NCI-H2081 (cell line): ENCODE measurements at places on chromosomes 2 and 18.
A peak's percentile ranks its signal among the peaks of the same experiment; 100 is the strongest.

DNA sequence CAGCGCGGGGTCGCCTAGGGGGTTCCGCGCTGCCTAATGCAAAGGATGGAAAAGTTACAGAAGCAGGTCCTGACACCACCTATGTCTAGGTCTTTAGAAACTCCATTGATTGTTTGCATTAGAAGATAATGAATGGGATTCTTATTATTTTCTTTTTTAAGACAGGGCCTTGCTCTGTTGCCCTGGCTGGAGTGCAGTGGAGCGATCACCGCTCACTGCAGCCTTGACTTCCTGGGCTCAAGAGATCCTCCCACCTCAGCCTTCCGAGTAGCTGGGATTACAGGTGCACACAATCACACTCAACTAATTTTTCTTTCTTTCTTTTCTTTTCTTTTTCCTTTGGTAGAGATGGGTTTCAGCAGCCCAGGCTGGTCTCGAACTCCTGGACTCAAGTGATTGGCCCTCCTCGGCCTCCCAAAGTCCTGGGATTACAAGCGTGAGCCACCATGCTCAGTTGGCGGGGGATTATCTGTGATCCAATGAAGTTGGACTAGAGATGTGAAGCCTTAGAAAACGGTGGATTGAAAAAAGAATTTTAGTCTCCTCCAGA lies 761 bp upstream of the IDH1 start:
- no peak for DNase-seq

GRCh38 chr2:105875241-105875640 lies 130.5 kb downstream of the NCK2 start:
- DNase-seq: peak; percentile 9

DNA sequence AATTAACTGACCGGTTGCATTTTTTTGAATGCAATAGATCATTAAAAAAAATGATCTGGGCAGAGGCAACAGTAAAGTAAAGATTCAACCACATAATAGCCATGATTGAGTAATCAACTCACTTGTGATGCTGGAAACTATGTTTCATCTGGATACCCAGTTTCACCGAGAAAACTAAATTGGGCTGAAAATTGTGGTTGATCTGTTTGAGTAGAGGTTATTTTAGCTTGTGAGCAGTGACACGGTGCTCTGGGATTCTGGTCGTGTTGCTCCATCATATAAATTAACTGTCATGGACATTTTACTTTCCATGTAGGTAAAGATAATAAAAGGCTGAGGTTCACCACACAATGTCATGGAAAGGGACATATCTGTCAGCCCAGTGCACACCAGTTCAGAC lies 58.7 kb downstream of the CD226 start:
- no peak for DNase-seq

- DNase-seq: no peak
These were observed 76.0 kb upstream of the SLC66A3 start for GRCh38 chr2:11079136-11079824.

DNA sequence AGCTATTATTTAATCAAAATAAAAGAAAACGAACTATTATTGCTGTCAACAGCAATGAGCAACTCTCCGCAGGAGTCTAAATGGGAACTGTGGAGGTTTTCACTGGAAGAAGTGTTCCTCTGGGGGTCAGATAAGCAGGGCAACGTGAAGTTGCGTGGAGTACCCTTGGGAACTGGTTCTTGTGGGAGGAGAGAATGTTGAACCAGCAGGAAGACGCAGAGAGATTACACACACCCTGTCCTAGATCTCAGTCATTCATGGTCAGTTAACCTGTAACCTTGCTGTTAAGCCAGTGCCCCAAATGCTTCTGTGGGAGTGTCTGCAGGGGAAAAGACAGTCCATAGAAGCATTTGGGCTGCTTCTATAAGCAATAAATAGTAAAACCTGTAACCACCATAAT lies 20.4 kb upstream of the CABLES1 start:
- DNase-seq: no peak

DNA sequence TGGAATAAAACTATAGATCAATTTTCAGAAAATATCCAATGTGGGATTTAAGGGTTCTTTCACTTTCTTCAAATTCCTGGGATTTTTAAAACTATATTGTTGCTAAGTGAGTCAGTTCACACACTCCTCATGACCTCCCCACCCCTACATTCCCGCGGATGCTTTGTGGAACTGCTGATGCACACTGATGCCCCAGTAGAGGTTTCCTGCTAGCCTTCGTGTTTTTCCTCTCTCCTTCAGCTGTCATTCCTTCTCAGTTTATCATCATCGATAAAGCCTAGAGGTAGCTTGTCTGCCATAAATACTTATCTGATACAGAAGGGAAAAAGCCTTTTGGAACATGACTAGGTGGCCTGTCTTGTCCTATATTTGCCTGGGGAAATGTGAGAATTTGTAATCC lies 67.4 kb upstream of the GALNT5 start:
- no peak for DNase-seq

DNA sequence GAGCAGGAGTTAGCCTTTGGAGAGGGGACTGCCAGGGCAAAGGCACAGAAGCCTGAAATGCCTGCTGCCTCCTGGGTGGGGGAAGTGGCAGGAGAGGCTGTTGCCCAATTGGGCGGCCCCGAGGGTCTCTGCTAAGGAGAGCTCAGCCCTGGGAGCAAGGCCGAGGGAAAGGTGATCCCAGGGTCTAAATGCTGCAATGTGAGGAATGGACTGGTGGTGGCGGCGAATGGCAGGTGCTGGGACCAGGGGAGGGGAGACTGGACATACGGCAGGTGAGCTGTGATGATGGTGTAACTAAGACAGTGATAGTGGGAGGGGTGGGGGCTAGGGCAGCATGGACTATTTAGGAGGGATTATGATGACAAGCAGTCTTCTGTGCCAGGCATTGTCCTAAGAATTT lies 104.0 kb downstream of the DYSF start:
- DNase-seq: no peak

DNA sequence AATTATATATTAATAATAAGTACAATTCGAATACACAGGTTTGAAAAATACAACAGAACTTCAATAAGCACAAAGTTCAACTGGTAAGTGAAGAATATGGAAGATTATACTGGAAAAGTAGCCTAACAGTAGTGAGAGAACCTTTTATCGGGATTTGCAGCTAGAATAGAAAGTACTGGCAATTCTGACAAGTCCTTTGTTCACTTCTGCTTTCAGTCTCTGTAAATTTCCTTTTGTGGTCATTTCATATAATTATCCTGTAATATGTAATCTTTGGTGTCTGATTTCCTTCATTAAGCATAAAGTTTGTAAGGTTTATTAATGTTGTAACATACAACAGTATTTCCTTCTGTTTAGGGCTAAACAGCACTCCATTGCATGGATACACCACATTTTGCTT lies 67.2 kb downstream of the CUL3 start:
- no peak for DNase-seq

- peak; percentile 12 for DNase-seq
These were observed 94.0 kb downstream of the CDK15 start for GRCh38 chr2:201900362-201900761.

GRCh38 chr18:32255570-32255969 lies 65.7 kb downstream of the MEP1B start:
- no peak for DNase-seq

- no peak for DNase-seq
These were observed 52.3 kb downstream of the DIS3L2 start for GRCh38 chr2:232013701-232014353.

DNA sequence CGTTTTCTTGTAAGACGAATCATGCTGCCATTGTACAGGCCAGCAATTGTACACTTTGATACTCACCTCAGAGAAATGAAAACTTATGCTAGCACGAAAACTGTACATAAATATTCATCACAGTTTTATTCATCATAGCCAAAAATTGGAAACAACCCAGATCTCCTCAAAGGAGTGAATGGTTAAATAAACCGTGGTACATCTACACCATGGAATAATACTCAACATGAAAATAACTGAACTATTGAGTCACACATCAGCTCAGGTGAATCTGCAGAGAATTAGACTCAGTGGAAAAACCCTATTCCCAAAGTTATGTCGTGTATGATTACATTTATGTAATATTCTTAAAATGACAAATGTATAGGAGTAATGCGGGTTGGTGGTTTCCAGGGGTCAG lies 251.0 kb upstream of the HDAC4 start:
- no peak for DNase-seq

GRCh38 chr2:56505885-56506284 lies 322.1 kb downstream of the CCDC85A start:
- DNase-seq: no peak

- no peak for DNase-seq
These were observed 162.9 kb downstream of the NAPG start for GRCh38 chr18:10688766-10689165.

DNA sequence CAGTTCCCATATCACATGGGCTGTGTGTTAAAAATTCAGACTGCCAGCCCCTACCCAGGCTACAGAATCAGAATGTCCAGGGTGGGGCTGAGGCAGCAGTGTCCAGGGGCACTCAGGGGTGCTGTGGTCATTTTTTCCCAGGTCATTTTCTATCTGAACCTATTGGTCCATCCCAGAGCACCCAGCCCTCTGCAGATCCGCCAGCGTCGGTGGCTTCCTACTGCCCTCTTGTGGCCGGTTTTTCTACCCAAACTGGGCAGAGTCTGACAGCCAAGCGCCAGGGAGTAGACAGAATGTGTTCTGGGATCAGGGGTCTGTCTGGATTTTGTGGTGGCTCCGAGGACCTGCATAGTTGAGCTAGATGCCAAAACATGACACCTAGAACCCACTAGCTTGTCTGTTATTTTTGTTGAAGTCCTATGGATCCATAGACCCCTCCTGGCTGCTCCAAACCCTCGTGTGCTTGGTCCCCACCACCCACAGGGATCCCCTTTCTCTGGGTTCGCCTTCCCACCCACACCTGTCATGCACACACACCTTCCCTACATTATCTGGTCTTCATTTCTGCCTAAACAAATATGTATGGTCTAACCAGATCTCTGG lies 34.1 kb upstream of the RMDN2 start:
- DNase-seq: peak; percentile 76

DNA sequence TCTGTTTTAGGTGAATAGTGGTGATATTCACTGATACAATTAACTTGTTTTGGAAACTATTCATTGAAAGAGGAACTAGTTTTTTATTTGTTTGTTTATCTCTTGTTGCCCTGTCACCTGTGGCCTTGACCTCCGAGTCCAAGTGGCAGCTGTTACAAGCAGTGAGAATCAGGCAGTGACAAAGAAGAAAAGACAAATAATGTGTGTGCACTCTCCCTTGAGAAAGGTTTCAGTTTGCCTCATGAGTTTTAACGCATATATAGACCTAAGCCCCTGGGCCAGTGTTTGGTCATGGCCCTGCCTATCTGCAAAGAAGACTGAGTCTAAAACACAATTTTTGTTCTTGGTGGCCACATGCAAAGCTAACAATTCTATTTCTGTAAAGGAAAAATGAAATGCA lies 15.3 kb downstream of the KYNU start:
- DNase-seq: no peak

- no peak for DNase-seq
These were observed 28.2 kb downstream of the HS1BP3 start for GRCh38 chr2:20622731-20623130.

DNA sequence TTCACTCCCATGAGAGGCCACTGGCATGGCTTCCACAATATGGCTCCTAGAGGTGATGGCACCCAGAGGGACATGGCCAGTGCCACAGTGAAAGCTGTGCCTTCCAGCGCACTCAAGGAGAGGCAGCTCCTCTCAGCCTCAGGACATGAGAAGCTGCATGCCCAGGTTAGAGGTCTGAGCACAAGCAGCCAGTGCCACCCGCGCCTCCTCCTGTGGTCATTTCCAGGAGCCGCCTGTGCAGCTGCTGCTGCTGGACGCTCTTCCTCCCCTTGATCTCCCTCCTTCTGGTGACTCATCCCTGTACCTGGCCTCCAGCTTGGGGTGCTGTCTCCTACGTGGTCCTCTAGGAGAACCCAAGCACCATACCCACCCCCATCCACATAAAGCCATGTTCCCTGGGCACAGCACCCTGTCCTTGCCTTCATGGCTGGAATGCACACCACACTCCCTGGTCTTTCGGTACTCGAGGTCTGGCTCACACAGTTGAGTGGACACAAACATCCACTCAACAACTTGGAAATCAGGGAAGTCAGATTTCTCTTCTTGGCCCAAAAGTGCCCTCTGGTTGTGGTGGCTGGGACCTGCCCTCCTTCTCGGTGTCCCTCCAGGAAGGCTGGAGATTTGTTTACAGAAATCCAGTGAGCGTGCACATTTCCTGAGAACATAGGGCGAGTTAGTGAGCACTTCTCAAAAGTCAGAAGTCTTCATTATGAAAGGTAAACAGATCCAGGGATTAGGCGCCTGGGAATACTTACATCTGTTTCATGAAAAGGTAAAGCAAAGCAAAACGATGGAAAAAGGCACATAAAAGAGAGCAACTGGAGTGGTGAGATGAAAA lies 96.7 kb downstream of the EIPR1 start:
- DNase-seq: no peak

DNA sequence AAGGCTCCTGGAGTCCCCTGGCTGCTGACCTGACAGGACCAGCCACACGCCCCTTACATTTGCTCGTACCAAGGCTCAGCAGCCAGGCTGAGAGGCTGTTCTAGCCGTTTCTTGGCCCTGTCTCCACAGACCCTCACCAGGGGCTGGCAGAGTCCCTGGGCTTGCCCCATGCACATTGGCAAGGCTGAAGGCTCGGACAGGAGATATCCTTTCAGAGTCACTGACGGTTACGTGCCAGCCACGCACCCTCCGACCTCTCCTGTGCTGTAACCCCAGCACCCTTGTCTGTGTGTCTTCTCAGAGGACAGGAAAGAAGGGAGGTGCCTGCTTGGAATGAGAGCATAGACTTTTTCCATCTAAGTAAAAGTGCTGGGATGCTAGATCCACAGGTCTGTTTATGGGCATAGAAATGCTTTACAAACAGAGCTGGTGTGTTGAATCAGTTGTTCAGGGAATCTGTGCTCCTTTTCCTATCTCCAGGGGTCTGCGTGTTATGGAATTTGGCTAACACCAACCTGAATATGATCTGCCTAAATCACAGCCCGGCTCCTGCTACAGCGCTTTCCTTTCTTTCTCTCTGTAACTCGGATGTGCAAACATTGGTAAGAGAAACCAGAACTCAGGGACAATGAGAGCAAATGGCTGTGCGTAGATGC lies 41.0 kb downstream of the COPS8 start:
- no peak for DNase-seq

DNA sequence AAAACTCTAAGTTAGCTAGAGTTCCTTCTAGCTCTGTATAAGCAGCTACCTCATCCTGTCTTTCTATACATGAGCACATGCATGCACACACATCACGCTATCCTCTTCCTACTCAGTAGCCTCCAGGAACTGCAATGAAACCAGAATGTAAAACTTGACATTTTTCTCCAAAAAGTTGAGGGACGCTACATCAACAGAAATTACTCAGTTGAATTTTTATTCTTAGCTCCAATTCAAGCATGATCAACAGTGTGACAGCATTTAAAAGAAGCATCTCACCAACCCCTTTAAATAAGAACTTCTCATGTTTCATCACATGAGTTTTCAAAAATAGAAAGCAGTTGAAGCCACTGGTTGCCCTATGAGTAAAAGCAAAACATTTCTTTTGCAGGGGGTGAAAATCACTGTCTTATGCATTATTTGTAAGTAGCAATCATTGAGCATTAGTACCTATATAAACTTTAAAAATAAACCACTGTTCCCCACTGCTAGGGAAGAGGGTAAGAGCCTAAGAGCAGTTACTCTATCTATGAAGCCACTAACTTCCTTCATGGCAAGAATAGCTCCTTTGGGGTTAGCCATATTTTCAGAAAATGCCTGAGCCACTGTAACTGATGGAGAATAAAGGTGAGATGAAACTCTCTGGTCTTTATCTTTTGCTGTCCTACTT lies 77.9 kb upstream of the ARL5A start:
- DNase-seq: no peak

GRCh38 chr2:190948671-190949070 lies 65.3 kb downstream of the STAT1 start:
- no peak for DNase-seq
